ENCODE measurements at places on chromosomes 1 and 21. TPM values are rescaled to one million over a fixed set of nuclear protein-coding genes. Genes with fewer than 3 reads are reported as not detected.

GRCh38 chr1:39204441-39205081 lies at the start of gene MACF1:
MACF1 (plus strand) TSS chr1:39204695; CDS start chr1:39205023, 328 bp downstream.
- peak within 1 kb of the TSS; percentile 81 for H3K27ac ChIP-seq
- H3K27me3 ChIP-seq: no peaks in the 10 kb centered on the region
- H3K4me3 ChIP-seq: peak within 1 kb of the TSS; percentile 41
- DNase-seq: no peak

DNA sequence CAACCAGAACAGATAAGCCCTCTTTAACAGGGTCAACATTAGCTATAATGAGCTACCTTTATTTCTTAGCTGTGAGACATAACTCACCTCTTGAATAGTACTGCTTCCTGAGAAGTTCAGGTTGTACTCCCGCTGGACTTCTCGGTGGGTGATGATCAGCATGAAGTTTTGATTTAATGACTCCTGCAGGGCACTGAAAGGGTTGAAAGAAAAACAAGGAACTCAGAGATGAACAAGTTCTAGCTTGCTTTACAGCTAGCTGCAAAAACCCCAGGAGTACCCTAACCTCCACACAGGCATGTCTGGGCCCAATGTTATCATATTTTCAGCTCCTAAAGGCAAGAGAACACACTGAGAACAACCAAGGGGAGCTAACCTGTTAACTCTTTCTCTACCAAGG lies 254.4 kb downstream of the FAF1 start:
- H3K4me1 ChIP-seq: no peaks in the 10 kb centered on the region
- no peaks in the 10 kb centered on the region for H3K27me3 ChIP-seq
- H3K36me3 ChIP-seq: no peaks in the 10 kb centered on the region
- no peak overlapping the region for H3K4me3 ChIP-seq

- H3K4me3 ChIP-seq: no peak overlapping the region
- H3K36me3 ChIP-seq: peaks cover 99% of the 10 kb centered on the region
- no peaks in the 10 kb centered on the region for H3K27me3 ChIP-seq
- H3K27ac ChIP-seq: no peak overlapping the region
- peaks cover 21% of the 10 kb centered on the region for H3K4me1 ChIP-seq
- DNase-seq: no peak
Measured at GRCh38 chr1:26768755-26769154, 19.0 kb upstream of the PIGV start.

GRCh38 chr1:32969566-32969965 lies 5.0 kb upstream of the RNF19B start:
- no peak overlapping the region for H3K4me3 ChIP-seq
- peaks cover 7% of the 10 kb centered on the region for H3K4me1 ChIP-seq
- H3K36me3 ChIP-seq: no peaks in the 10 kb centered on the region
- no peaks in the 10 kb centered on the region for H3K27me3 ChIP-seq
- no peak for DNase-seq

DNA sequence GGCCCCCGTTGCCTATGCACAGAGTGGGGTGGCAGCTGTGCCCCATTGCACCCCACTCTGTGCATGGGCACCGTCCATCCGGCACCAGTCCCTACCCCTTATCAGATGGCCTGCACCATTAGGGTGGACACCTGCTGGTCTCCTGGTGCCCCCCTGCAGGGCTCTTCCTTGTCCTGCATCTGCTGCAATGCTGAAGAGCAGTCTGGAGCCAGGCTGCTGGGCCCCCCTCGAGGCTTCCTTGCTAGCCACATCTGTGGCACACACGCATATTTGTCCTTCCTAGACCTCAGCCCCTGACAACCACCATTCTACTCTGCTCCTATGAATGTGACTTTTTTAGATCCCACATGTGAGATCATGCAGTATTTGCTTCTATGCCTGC lies 56.4 kb downstream of the COL18A1 start:
- H3K27ac ChIP-seq: no peak overlapping the region
- no peaks in the 10 kb centered on the region for H3K4me1 ChIP-seq
- DNase-seq: peak; percentile 40
- no peak overlapping the region for H3K4me3 ChIP-seq
- H3K27me3 ChIP-seq: no peaks in the 10 kb centered on the region

- no peaks in the 10 kb centered on the region for H3K27me3 ChIP-seq
- peak overlapping the region; percentile 94 for H3K27ac ChIP-seq
- peak overlapping the region; percentile 79 for H3K4me3 ChIP-seq
- peaks cover 26% of the 10 kb centered on the region for H3K4me1 ChIP-seq
- no peak for DNase-seq
Measured at GRCh38 chr1:179295164-179295755, 1.7 kb downstream of the SOAT1 start.

- no peak overlapping the region for H3K27ac ChIP-seq
- peaks cover 3% of the 10 kb centered on the region for H3K27me3 ChIP-seq
- DNase-seq: no peak
- H3K36me3 ChIP-seq: no peaks in the 10 kb centered on the region
- H3K4me1 ChIP-seq: peaks cover 4% of the 10 kb centered on the region
Measured at GRCh38 chr1:51327386-51327785, 3.0 kb downstream of the TTC39A start.

DNA sequence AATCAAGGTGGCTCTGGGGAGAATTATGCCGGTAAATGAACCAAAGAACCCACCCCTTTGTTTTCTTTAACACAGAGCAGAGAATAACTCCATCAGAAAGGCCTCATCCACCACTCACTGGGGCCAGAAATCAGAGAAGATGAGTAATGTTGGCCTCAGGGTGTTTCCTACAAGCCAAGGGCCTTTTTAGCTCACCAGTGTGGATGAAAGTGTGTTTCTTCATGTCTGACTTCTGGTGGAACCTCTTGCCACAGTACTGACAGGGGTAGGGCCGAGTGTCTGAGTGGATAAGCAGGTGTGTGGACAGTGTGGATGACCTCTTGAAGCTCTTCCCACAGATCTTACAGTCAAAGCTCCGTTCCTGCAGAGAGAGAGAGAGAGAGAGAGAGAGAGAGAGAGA lies 8.3 kb downstream of the GFI1 start:
- no peak overlapping the region for H3K4me3 ChIP-seq
- peaks cover 40% of the 10 kb centered on the region for H3K27me3 ChIP-seq
- H3K4me1 ChIP-seq: peaks cover 25% of the 10 kb centered on the region
- no peak for DNase-seq

Gene LENEP
- total RNA-seq: not detected

Gene BLACAT1
- 0.84 TPM for total RNA-seq

Gene SPRR5
- not detected for total RNA-seq

Measured in upper lobe of right lung (tissue), 1 donor.